ENCODE measurements at places on chromosomes 5 and 9.

GRCh38 chr5:150189728-150190502 lies at the start of gene SLC6A7:
SLC6A7 (plus strand) TSS chr5:150190062; CDS start chr5:150190328, 266 bp downstream.
- DNase-seq, result no peak

- DNase-seq, result no peak
Observed at GRCh38 chr5:33330426-33330825, 110.3 kb upstream of the TARS1 start.

DNA sequence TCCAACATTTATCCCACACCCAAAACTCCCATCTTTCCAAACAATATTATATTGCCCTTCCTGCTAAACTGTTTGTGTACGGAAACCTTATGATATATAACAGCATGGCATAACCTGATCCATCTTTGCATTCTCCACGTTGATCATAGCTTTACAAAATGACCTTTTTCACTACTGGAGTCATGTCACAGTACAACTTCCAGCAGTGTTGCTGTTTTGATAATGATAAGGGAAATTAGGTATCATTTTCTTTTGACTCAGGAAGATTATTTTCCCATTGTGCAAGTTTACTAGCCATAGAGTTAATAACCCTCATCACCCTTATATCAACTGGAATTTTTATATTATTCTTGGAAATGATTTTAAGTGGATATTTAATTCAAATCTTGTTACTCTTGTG lies 57.5 kb downstream of the SH3GL2 start:
- no peak for DNase-seq

DNA sequence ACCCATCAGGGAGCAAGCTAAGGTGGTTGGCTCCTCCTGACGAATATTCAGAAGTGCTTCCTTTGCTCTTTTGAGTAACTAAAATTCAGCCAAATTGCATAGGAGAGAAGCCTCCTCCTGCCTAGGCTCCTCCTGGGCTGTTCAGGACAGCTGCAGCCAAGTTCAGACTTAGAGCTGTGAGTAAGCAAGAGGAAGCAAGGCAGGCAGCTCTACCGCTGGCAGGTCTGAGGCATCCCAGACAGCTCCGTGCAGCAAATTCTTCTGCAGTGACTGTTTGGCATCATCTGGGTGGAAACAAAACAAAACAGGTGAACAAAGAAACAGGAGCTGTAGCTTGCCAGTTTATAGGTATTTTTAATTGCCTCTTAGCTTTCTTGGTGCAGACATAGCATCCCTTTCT lies 421.0 kb downstream of the GADD45G start:
- no peak for DNase-seq

GRCh38 chr5:135883441-135883840 lies 12.2 kb downstream of the IL9 start:
- no peak for DNase-seq

DNA sequence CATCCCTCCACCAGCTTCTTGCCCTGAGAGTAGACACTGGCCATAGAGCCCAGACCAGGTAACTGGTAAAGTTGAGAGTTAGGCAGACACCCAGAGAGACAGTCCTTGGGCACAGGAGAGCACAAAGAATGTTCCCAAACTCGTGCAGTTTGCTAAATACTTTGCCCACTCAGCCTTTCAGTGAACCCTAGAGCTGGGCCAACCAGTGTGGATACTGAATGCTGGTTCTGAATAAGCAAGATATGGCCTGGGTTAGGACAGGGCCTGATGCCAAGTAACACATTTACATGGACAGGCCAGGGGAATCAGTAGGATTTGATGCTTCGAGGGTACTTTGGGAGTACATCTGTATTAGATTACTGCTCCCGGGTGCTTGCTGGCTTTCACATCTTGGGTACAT lies 185.4 kb downstream of the SH3GL2 start:
- DNase-seq, result no peak

- DNase-seq, result no peak
Observed at GRCh38 chr9:115084709-115085108, 33.2 kb downstream of the TNC start.

DNA sequence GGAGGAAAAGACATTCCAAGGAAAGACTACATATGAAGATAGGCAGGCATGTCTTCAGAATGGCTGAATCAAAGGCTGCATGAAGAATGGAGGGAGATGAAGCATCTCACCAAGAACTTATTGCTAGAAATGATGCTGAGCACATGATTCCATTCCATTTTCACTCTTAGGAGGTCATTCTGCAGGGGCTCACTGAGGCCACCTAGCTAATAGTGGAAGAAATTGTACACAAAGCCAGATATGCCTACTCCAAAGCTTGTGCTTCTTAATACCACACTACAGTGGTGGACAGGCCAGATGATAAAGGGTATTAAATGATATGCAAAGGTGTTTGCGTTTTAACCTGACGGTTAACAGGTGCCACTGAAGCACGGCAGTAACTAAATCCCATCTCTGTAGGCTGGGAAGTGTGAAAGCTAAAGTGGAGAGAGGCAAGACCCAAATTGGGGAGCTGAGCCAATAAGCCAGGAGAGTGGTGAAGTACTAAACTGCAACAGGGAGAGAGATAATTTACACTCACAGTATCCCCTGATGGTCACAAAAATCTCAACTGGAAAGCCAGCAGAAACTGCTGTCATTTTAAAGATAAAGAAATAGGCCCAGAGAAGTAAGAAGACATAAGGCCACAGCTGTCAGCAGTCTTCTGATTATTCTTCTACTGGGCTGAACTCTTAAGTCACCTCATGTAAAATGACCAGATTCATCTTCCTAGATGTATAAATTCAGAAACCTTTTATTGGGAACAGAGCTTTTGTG lies 14.6 kb downstream of the NDUFA8 start:
- no peak for DNase-seq

- DNase-seq, result no peak
Observed at GRCh38 chr9:78805771-78806170, 508.8 kb downstream of the PSAT1 start.

Measured in left kidney (tissue), 8 donors.